ENCODE measurements at places on chromosomes 6 and 20.

DNA sequence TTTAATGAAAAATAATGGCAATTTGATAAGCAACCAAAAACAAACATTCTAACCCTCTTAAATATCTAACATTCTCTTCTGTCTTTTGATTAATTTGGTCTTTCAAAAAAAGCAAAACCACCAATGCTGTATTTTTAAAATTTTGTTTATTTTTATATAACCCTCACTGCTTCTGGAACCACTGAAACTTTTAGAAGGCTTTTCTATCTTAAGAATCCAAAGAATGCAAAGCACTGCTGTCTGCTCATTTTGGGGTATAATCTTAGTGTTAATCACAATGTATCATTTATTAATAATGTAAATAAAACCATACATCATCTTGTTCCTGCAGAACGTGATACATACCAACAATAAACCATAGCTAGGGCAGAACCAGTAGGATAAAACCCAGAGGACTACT, 14.0 kb downstream of the STK38 start:
- DNase-seq, result no peak

DNA sequence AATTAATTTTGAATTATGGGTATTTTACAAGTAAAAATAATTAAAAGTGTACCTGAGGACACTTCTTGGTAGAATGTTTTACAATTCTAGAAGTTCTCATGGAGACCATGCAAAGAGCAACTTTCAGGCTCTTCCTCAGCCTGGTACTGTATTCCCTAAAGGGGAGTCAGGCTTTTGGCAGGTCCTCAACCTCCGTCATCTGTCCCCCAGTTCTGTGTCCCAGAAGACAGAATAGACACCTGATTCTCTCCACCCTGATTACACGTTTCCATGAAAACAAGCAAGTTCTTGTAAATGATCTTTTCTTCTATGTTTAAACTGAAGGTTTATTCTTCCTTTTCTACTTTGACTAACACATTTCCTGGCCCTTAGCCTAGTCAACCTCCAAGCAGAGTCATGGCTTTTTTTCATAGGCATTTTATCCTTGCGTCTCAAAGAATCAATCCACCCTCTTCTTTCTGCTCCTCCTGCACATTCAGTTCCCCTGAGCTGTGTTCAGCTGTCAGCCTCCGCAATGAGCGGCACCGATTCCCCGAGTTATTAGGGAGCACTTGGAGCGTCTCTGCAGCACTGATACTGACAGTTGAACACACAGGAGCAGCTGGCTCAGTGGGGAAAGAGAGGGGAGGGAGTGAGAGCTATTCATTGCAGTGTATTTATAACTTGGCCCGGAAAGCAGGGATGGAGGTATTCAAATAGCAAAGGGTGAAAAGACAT, 1082.4 kb upstream of the MAP3K7 start:
- no peak for DNase-seq

- no peak for DNase-seq
Observed at GRCh38 chr6:150606168-150606591, 6.5 kb downstream of the PLEKHG1 start.

DNA sequence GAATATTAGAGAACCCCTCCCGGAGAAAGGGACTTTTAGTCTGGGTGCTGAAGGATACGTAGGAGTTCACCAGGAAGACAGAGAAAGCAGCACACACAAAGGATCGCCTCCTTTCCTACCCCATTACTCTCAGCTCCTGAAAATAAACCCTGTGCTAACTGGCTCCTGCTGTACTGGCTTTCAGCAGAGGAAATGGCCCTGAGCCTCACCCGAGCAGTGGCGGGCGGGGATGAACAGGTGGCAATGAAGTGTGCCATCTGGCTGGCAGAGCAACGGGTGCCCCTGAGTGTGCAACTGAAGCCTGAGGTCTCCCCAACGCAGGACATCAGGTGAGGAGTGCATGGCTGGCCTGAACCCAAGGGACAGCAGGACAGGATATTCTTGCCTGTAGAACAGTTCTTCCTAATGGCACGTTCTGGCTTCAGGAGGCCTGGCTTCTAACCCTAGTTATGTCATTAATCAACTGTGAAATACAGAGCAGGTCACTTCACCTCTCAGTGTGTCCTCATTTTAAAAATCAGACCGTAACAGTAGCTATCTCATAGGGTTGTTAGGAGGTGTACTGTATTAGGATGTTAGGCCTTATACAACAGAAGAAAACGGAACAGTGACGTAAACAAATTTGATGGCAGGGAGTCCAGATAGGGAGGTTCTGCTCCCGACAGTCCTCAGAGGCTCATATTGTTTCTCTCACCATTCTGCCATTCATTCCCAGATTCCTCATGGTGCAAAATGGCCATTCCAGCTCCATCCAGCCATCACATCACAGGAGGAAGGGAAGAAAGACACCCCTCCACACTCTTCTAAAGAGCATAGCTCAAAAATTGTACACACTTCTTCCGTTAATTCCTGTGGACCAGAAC, 1.8 kb downstream of the RBCK1 start:
- DNase-seq, result no peak

Data from stimulated activated CD8-positive, alpha-beta memory T cell treated with anti-CD3 and anti-CD28 coated beads, Interleukin-4, amount 100 ng/mL, for 1 hour (primary cell).